ENCODE measurements at places on chromosomes 11 and 22.

DNA sequence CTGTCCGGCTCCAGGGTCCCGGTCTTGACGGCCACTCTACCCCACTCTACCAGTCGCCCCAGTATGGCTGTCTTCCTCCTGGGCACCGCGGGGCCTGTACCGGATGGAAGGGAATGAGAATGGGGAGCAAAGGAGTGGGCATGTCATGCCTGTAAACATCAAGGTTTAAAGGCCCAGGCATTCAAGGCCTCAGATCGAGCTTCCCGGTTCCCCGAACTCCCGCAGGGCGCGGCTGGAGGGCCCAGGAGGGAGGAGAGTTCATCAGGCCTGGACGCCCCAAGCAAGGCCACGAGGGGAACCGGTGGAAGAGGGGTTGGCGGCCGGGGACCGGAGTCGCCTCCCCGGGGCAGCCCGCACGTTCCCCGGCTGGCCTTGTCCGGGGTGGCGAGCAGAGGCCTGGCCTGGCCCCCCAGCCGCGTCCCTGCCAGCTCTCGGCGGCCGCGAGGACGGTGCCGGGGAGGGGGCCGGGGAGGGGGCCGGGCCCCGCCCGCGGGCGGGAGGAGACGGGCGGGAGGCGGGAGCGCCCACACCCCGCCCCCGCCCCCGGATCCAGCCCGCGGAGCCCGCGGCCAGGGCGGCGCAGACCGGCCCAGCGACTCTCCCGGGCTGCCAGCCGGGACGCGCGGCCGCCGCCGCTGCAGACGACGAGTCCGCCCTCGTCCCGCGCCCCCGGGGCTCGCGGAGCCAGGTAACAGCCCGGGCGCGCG is at the start of gene CDC42EP1:
Gene CDC42EP1 (plus strand): TSS at position 580 of the 707 bp plus-strand sequence. CDS start 5,870 bp downstream, outside the sequence.
- no peak for DNase-seq

DNA sequence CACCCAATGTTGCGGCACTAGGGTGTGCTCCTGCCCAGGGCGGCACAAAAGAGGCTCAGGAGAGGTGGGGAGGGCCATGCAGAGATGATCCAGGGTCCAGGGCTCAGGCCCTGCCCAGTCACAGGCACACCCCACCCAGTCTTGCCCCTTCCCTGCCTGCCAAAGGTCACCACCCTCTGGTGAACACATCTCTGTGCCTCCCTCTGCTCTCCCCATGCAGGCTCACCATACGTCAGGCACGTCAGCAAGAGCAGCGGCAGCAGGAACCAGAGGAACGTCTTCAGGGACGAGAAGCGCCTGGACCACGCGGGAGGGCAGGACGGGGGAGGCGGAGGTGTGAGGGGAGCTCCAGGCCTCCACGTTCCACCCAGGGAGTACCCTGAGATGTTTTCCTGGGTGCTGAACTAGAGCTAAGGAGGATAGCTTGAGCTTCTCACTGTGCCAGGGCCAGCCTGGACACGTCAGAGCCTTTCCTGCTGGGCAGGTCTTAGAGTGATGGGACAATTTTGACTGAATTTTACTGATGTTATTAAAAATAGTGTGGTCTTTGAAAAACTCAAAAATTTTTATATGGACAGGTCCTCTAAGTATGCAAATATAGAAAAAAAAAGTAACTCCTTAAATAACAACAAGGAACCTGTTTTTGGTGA is 7.2 kb downstream of the SUN2 start:
- DNase-seq, result no peak

- no peak for DNase-seq
These were observed 38.6 kb downstream of the ETS1 start for GRCh38 chr11:128548649-128549255.

DNA sequence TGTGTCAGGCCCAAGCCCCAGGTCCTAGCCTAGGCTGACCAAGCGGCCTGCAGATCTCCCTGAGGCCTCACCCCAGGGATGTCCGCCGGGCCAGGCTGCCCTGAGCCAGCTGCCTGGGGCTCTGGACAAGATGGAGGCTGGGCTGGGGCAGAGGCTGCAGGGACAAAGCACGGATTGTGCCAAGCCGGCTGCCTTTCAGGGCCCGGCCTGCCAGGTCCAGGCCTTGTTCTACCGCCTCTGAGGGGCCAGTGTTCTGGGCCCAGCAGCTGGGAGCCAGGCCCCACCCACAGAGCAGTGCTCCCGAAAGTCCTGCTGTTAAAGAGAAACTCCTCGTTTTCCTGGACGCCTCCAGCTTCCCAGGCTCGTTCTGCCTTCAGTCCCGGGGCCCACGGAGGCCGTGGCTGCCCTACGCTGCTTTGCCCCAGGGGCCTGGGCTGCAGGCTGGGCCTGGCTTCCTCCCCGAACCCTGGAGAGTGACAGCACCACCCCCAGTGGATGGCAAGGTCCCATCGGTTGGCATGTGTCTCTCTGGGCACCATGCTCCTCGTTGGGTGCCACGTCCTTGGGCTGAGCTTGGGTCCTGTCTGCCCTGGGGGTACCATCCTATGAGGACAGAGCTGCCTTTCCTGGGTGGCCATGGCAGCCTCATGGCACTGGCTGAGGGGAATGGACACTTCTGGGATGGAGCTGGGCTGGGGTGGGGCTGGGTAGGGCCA is 7.6 kb downstream of the BRSK2 start:
- no peak for DNase-seq

- DNase-seq, result no peak
These were observed 215.7 kb upstream of the FOLH1 start for GRCh38 chr11:49424136-49424535.

DNA sequence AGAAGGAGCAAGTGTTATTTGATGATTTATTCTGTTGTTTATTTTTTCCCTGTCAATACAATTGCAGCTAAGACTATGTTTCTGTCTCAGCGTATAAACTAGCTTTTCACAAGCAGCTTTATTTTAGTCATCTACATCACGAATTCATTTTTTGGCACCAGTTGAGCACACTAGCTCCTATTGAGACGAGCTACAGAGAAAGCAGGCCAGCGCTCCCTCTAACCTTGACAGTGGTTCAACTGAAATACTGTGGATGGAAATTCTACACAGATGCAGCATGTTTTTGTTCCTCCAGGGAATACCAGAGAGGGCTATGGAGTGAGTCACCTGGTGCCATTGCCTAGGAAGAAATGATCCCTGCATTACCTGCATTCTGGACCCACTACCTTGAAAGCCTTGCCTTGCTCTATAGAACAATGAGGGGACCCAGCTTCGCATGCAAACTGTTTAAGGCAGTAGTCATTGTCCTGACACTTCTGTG is 108.2 kb upstream of the ARHGAP42 start:
- DNase-seq, result no peak

- no peak for DNase-seq
These were observed 146.5 kb downstream of the CACNA1I start for GRCh38 chr22:39717099-39717498.

DNA sequence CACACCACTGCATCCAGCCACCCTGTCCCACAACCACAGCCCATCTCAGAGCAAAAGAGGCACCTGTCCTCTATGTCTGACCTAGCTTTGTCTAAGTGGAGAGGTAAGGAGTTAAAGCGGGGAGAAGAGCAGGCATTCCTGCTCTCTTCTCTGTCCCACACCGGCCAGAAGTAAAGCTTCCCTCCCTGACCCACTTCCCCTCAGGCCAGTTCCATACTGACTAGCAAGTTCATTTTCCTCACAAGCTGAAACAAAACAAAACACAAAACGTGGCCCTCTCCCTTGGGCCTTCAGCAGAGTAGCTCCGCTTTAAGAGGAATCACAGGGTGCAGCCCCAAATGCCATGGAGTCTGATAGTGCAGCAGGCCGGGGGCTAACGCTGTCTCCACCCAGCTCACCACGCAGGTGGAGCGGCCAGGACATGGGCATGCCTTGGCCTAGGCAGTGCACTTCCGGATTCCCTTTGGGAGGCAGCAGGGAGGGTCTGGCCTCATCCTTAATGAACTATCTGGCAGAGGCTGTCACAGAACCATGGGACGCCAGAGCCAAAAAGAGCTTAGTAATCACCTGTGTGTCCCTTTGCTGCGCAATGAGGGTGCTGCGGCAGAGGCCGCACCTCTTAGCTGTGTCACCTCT is 34.0 kb downstream of the FLI1 start:
- DNase-seq, result no peak

DNA sequence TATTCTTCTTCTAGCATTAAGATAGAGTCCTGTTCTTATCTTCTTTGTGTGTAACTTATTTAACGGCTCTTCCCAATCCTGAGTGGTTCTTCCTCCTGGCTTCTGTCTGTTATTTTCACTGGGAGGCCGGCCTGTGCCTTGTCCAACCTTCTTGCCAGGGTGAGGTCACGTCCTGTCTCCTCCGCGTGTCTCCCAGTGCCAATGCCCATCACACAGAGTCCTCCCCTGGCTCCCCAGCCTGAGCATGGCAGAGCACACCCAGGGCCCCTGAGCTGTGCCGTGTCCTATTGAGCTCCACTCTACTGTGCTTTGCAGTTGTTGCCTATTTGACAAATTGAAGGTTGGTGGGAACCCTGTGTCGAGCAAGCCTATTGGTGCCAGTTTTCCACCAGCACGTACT is 487.3 kb downstream of the BRD1 start:
- no peak for DNase-seq

DNA sequence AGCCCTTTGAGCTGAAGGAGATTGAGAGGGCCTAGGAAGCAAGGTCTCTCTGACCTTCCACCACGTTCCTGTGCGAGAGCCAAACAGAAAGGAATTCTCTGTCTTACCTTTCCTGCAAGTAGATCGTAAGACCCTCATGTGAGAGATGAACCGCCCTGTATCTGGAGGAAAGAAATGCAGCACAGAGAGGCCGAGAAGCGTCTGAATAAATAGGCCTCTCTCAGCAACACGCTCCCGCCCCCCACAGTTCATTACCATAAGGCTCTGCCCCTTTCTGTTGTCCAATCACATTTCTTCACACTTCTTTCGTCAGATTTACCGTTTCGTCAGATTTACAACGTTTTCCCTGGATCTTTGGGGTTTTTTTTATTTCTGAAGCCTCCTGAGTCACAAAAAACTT is 90.3 kb downstream of the BLID start:
- no peak for DNase-seq

GRCh38 chr11:117834838-117835443 is 10.4 kb upstream of the FXYD2 start:
- DNase-seq, result no peak

- peak; percentile 84 for DNase-seq
These were observed 5.6 kb downstream of the RGL4 start for GRCh38 chr22:23696326-23696851.

GRCh38 chr11:133306019-133306418 is 226.3 kb downstream of the OPCML start:
- no peak for DNase-seq

- no peak for DNase-seq
These were observed 185.4 kb upstream of the GUCY1A2 start for GRCh38 chr11:107203656-107204055.

DNA sequence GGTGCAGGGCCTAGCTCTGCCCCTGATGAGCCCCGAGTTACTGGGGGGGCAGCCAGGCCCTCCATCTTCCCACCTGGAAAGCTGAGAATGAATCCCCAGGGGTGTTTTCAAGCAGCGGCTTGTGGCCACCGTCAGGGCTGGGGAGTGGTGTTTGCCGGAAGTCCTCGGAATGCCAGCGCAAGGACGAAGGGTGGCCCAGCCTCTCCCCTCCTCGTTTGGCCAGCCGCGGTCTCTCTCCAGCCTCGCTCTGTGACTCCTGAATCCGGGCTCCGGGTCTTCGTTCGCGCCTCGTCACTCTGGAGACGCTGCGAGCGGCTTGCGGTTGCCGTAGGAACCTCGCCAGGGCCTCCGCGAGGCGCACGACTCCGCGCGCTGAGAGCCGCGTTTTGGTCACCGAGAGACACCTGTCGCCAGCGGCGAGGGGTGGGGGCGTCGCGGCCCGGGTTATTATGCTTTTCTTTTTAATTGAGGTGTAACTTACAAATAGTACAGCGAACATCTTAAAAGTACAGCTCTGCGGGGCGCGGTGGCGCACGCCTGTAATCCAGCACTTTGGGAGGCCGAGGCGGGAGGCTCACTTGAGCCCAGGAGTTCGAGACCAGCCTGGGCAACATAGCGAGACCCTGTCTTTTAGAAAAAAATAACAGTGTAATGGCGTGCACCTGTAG is 6.3 kb upstream of the KDELR3 start:
- DNase-seq, result peak; percentile 16

- no peak for DNase-seq
These were observed 39.2 kb downstream of the MCHR1 start for GRCh38 chr22:40718250-40719204.

- no peak for DNase-seq
These were observed 75.4 kb upstream of the WNT7B start for GRCh38 chr22:46052331-46052771.

- peak; percentile 50 for DNase-seq
These were observed 13.3 kb downstream of the FAM83F start for GRCh38 chr22:40007853-40008710.

DNA sequence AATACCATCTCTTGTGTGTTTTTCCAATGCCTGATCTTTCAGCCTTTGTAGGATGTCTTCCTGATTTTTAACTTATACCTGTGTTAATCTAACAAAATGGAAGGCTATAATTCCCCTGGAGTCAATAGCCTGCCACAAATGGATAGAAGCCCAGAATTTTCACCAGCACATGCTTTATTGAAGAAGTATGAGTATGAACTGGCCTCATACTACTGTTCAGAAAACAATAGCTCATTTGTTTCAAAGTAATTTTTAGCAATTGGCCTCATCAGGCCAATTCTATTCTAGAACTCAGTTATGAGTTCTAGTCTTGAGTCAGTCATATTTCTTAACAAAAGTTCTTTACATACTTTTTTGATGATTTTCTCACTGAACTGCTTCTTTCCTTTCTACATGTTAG is 40.6 kb upstream of the SLC37A2 start:
- DNase-seq, result no peak

DNA sequence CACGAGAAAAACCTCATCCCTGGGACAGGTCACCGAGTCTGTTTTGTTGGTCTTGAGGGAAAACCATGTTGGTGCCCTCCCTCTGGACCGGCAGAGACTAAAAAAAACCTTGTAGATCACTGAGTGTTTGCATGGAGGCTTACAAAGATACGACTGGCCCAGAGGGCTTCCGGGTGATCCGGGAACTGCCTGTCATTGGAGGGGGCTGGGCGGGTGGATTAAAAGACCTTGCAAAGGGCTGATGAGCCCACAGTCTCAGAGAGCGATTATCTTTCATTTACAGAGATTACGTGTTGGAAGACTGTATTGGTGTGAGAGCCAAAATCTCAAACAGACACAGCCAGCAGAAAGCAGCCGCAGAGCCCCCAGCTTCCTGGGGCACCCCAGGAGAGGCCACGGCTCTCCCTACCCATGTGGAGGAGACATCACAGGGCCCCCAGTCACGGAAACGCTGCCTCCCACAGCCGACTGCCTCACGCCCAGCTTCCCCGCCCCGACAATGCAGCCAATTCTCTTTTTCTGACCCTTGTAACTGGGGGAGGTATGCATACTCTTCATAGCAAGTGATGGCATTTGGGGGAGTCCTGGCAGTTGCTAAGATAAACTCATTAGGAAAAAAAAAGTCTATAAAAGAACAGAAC is 426.4 kb downstream of the CTTN start:
- DNase-seq, result no peak

DNA sequence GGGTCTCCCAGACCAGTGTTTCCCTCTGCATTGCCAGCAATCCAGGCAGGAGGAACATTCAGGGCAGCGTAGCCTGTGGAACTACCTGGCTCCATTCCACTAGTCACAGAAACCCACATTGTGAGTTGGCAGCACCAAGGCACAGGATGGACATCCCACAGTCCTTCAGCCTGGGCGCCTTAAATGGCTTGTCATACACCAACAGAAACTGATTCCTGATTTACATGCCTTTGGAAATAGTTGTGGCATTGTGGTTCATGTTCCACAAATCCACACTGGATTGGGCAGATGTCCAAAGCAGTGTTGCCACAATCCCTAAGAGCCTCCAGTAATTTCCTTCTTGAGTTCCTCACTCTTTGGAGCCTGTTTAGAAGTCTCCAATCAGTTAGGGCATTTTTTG is 225.6 kb downstream of the BLID start:
- no peak for DNase-seq

- DNase-seq, result no peak
These were observed 72.6 kb upstream of the RAB1B start for GRCh38 chr11:66195867-66196266.
